ENCODE measurements at places on chromosomes 13 and 19.
A peak's percentile ranks its signal among the peaks of the same experiment; 100 is the strongest.

- no peak for DNase-seq
These were observed 1287.7 kb downstream of the SLITRK5 start for GRCh38 chr13:88958821-88959220.

DNA sequence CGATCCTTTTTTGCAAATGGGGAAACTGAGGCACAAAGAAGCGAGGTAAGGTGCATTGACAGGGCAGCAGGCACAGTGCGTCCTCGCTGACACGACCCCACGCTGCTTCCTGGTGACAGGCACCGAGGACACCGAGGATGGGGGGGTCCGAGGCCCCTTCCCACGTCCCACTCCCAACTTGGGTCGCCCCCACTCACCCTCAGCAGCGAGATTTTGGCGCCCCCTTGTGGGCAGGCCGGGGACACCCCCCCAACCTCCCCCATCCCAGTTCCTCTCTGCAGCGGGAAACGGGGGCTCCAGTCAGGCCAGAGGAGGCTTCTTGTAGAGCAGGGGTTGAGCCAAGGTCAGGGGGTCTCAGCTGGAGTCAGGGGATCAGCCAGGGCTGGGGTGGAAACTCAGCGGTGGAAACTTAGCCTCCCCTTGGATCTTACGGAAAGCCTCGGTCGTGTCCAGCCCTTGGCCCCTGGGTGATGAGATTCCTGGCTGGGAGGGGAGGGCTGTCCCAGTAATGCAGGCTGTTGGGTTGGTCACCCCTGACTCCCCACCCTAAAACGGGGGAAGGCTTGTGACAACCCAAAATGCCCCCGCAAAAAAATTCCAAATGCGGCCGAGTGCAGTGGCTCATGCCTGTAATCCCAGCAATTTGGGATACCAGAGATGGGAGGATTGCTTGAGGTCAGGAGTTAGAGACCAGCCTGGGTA is 8.2 kb downstream of the SMIM24 start:
- DNase-seq, result no peak

GRCh38 chr13:38667526-38668109 is 19.3 kb upstream of the FREM2 start:
- no peak for DNase-seq

DNA sequence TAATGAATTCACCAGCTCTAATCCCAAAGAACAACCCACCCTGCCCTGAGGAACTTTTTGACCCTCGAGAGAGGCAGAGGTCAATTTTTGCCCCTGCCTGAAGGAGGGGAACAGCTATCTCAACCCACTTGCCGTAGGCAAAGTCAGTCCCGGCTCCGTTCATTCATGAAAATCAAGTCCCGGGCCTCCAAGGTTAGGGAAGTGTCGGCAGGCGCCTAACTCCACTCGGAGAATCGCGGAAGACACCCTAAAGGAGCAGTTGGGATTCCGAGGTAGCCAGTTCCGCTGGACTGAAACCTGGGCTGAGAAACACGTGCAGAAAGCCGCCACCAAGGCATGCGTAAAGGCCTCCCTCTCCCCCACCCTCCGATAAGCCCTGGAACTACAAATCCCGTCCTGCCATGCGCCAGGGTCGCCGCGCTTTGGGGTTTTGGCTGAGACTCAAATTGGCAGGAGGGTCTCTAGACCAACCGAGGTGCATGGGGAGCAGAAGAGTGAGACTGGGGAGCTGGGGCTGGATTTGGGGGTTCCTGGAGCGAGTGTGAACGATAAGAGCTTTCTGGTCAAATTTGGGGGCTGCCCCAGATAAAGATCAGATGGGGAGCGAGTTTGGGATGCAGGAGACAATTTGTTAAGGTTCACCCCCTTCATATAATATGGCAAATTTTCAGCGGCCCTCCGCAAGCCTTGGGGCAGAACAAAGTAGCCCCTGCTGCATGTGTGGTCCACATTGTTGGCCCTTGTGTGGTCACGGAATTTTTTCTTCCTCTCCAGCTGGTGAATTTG is at the start of gene TNPO2:
Gene TNPO2 (minus strand): TSS at position 292 of the 786 bp plus-strand sequence. CDS start 2,955 bp downstream, outside the sequence.
- peak; percentile 74 for DNase-seq

Measured in stimulated activated CD4-positive, alpha-beta T cell treated with anti-CD3 and anti-CD28 coated beads, Interleukin-4, amount 100 ng/mL, for 4 hours (primary cell).